GDM1 (cell line): ENCODE measurements at places on chromosomes 3 and 15.

DNA sequence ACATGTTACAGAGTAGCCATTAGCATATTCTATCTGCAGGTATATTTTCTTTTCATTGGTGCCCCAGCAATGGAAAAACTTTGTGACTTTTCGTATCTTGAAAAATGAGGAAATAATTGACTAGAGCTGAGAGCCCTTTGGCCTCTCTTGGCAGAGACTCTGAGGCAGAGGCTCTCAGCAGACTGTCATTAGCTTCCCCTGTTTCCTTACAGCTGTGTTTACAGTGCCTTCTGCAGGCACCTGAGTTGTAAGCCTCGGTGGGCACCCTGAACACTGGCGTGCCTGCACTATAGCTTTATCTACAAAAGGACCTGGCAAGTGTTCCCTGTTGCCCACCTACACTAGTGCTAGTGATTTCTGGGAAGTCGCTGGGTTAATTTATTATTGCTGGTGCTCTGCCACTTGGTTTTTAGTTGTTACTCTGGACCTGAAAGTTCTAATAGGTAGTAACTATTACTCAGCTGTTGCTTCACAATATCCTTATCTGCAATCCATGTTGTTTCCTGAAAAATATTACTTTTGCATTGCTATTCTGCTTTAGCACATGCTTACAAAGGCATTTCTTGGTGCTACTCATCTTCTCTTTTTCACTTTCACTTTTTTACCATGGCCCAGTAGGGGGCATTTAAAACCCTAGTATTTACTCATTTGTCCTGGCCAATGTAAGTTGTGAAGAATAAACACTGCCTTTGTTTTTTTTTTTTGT, 7.8 kb upstream of the GPR171 start:
- no peak for DNase-seq

DNA sequence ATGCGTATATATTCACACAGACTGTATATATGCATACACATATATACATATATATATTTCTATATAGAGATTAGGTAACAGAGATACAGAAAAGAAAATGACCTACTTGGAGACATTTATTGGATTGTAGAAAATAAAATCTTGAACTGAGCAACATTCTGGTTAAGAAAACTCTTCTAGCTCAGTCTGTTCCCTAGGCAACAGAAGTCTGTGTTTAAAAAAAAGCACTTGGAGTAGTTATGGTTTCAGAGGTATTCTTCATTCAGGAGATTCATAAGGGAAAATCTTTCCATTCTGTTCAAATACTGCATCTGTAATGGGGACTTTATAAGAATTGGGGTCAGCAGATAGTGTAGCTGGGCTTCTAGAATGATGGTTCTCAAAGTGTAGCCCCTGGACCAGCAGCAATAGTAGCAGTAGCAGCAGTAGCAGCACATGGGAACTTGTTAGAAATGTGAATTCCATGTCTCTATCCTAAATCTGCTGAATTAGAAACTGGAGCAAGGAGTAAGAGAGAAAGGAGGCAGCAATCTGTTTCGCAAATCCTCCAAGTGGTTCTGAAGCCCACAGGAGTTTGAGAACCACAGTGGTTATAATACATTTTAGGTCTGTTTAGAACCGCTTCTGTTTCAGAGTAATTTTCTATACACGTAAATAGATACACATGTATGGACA, 112.8 kb upstream of the TMEM108 start:
- DNase-seq: no peak

DNA sequence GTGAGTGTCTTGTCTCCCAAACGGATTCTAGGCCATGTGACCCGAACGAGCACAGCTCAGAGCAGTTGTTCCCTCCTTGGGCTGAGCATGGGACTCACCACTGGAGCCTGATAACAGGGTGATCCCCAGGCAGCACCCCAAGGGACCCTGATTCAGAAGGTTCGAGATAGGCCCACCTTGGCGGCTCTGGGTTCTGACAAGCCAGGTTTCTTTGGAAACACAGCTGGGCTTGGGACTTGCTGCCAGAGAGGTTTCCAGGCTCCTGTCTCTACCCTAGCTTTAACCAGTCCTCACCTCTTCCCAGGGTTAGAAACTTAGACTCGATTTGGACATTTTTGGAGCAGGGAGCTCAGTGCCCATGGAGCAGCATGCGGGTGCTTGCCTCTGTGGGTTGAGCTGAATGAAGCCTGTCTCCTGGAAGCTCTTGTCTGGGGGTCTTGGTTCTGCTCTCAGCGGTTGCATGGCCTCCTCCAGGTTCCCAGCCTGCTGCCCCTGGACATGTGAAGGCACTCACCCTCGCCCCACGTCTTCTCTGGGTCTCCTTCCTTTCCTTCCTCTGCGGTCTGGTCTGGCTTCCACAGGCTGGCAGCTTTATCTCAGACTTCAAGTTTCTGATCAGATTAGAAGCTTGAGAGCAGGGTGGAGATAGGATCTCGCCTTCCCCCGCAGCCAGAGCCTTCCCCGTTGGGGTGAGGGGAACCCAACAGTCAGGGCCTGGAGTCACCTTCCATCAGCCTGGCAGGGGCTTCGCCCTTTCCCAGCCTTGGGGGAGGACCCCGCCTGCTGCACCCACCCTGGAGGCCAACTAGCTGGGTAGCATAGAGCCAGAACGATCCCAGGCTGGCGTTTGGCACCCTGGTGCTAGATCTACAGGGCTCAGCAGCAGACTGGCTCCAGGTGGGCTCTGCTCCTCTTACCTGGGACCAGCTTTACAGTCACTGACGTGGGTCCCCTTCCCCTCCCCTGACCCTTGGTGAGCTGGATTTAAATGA, 21.0 kb downstream of the PAQR5 start:
- DNase-seq: peak; percentile 72

GRCh38 chr3:98558100-98558827, 26.5 kb downstream of the GPR15 start:
- no peak for DNase-seq

DNA sequence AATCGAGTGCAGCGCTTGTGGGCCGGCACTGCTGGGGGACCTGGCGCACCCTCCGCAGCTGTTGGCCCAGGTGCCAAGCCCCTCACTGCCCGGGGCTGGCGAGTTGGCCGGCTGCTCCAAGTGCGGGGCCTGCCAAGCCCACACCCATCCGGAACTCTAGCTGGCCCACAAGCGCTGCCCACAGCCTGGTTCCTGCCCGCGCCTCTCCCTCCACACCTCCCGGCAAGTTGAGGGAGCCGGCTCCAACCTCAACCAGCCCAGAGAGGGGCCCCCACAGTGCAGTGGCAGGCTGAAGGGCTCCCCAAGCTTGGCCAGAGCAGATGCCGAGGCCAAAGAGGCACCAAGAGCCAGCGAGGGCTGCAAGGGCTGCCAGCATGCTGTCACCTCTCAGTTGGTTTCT, 73.4 kb downstream of the PLXNA1 start:
- DNase-seq: no peak

GRCh38 chr3:188200481-188200880, 46.5 kb downstream of the LPP start:
- no peak for DNase-seq

- DNase-seq: no peak
These were observed 415.5 kb downstream of the NAALADL2 start for GRCh38 chr3:175274474-175275218.
